COR-L47 (cell line): ENCODE measurements at places on chromosomes 7 and 10.

- no peak for DNase-seq
These were observed 84.9 kb upstream of the PPP1R17 start for GRCh38 chr7:31602041-31602625.

- no peak for DNase-seq
These were observed 241.5 kb downstream of the WDR37 start for GRCh38 chr10:1297566-1298301.

- DNase-seq, result no peak
These were observed 52.3 kb upstream of the MYL10 start for GRCh38 chr7:101681170-101682007.

- no peak for DNase-seq
These were observed 114.2 kb upstream of the DGKB start for GRCh38 chr7:15016766-15017165.

DNA sequence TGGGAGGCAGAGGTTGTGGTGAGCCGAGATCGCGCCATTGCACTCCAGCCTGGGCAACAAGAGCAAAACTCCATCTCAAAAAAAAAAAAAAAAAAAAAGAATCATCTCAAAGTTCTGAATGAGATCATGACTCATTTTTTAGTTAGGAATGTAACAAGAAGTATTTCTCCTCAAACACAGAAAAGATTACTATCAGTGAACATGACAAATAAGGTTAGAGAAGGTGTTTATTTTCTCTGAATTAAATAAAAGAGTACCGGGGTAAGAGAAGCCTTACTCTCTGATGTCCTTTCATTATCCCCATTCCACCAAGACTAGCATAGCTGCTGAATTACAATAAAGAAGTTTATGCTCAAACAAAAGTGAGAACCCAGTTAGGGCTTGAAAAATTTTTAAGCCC is 50.1 kb downstream of the IPMK start:
- no peak for DNase-seq

GRCh38 chr10:34816501-34817002 is 1.5 kb upstream of the PARD3 start:
- no peak for DNase-seq

DNA sequence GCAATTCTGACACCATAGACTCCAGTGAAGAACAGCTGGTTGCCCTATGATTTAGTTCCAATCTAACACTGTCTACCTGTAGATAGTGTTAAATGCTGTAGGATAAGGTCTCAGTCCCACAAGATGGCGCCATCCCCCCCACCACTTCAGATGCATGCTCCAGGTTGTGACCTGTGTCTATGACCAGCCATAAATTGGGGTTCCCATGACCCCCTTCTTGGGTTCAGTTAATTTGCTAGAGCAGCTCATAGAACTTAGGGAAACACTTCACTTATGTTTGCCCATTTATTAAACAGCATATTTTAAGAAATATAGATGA is 13.1 kb downstream of the CCSER2 start:
- no peak for DNase-seq

DNA sequence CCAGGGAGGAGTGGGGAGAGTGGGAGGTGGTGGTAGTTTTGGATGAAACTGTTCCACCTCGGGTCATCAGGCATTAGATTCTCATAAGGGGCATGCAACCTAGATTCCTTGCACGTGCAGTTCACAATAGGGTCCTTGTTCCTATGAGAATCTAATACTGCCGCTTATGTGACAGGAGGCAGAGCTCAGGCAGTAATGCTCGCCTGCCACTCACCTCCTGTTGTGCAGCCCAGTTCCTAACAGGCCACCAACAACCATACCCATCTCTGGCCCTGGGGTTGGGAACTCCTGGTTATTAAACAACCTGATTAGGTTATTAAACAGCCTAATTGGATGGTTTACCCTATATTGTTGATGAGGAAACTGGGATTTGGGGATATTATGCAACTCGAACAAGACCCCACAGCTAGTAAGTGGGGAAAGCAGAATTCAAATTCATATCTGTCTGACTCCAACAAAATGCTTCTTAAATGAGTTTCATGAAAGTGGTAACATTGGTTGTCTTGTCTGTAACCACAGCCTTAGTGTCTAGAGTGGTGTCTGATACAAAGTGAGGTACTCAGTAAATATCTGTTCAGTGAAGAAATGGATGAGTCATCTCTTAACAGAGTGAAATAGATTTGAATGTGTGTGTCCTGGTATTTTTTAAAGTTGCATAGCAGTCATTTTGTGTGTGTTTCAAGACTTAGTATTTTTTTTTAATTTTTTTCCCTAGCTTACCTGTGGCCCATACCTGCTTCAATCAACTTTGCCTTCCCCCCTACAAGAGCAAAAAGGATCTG is 101.6 kb downstream of the HECTD2 start:
- DNase-seq, result no peak
